ENCODE measurements at places on chromosomes 11 and 22.

GRCh38 chr11:104435494-104435893 is 271.5 kb upstream of the PDGFD start:
- H3K4me1 ChIP-seq, result no peaks in the 10 kb centered on the region
- H3K4me3 ChIP-seq, result no peak overlapping the region
- no peaks in the 10 kb centered on the region for H3K36me3 ChIP-seq
- DNase-seq, result no peak
- no peaks in the 10 kb centered on the region for H3K27me3 ChIP-seq
- no peak overlapping the region for H3K27ac ChIP-seq

DNA sequence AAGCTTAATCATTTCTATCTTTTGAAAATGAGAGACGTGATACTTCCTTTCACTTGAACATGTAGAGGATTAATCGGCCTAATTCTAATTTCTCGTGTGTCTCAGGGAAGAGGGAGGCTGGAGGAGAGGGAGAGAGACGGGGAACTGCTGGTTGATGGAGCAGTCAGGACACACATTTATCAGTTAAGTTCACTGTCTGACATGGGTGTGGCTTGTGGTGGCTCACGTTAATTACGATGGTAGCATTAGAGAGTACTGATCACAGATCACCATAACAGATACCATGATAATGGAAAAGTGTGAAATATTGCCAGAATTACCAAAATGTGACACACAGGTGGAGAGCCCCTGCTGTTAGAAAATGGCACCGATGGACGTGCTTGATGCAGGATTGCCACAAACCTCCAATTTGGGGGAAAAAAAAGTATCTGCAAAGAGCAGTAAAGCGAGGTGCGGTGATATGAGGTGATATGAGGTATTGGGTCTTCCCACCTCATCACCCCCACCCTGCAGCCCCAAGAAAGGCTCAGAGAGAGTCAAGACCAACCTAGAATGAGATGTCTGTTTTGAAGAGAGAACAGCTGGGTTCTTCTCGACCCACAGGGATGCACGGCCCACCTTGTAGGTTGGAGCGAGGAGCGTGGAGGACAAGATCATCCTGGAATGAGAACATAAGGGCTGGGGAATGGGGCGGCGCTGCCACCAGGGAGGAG is 19.7 kb downstream of the ZBED4 start:
- H3K4me1 ChIP-seq, result no peaks in the 10 kb centered on the region
- DNase-seq, result no peak
- no peaks in the 10 kb centered on the region for H3K36me3 ChIP-seq
- no peak overlapping the region for H3K27ac ChIP-seq

DNA sequence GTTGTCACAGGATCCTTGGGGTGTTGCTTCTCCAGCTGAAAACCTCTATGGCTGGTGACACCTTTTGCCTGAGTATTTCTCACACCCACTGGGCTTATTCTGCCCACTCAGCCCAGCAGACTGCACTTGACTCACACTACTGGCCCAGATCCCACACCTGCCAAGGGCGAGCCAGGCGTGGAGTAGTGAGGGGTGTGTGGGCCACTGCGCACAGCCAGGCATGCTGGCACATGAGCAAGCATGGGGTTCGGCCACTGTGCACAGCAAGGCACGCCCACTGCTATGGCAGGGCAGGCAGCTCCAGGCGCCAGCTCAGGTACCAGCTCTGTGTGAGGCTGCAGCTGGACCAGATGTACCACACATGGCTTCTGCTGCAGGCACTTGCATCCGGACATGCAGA is 116.5 kb upstream of the MTNR1B start:
- no peak overlapping the region for H3K4me3 ChIP-seq
- DNase-seq, result no peak
- H3K36me3 ChIP-seq, result no peaks in the 10 kb centered on the region
- peaks cover 3% of the 10 kb centered on the region for H3K4me1 ChIP-seq
- no peak overlapping the region for H3K27ac ChIP-seq

- no peaks in the 10 kb centered on the region for H3K4me1 ChIP-seq
- no peaks in the 10 kb centered on the region for H3K36me3 ChIP-seq
- H3K27me3 ChIP-seq, result no peaks in the 10 kb centered on the region
- H3K4me3 ChIP-seq, result no peak overlapping the region
- H3K27ac ChIP-seq, result no peak overlapping the region
Observed at GRCh38 chr11:78688460-78688859, 113.8 kb upstream of the NARS2 start.

DNA sequence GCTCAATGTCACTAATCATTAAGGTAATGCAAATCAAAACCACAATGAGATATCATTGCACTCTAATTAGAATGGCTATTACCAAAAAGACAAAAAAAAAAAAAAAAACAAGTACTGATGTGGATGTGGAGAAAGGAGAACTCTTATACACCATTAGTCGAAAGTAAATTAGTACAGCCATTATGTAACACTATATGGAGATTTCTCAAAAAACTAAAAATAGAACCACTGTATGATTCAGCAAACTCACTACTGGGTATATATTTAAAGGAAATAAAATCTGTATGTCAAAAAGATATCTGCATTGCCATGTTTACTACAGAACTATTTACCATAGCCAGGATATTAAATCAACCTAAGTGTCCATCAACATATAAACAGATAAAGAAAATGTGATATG is 265.4 kb upstream of the ARHGAP20 start:
- DNase-seq, result no peak
- H3K27ac ChIP-seq, result no peak overlapping the region
- H3K4me1 ChIP-seq, result no peaks in the 10 kb centered on the region

DNA sequence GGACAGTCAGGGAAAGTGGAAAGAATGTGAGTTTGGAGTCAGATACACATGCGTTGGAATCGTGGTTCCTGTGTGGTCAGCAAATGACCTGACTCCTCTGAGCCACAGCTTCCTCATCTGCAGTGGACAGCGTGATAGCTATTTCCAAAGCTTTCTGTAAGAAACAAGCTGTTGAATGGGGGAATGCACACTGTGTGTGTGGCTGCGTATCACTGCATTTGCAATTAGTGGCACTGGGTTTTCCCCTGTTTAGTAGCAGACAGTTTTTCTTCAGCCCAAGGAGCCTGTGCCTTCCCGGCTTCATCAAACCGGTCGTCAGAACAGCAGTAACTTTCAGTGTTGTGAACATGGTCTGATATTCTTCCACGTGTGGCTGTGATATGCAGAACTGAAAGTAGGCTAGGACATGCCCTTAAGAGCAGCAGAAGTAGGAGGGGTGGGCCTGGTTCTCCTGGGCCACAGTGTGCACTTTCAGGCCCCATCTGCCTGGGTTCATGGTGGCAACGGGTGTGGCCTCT is 121.5 kb downstream of the RRAS2 start:
- DNase-seq, result no peak
- no peaks in the 10 kb centered on the region for H3K27me3 ChIP-seq
- H3K27ac ChIP-seq, result no peak overlapping the region

GRCh38 chr22:17767233-17768065 is 6.8 kb downstream of the BID start:
- no peak overlapping the region for H3K27ac ChIP-seq
- no peak overlapping the region for H3K4me3 ChIP-seq
- H3K4me1 ChIP-seq, result no peaks in the 10 kb centered on the region
- H3K36me3 ChIP-seq, result no peaks in the 10 kb centered on the region

GRCh38 chr11:71311928-71312510 is 59.6 kb upstream of the SHANK2 start:
- no peaks in the 10 kb centered on the region for H3K36me3 ChIP-seq
- no peaks in the 10 kb centered on the region for H3K27me3 ChIP-seq
- no peak overlapping the region for H3K4me3 ChIP-seq
- H3K27ac ChIP-seq, result no peak overlapping the region

GRCh38 chr11:96474263-96474662 is 84.5 kb downstream of the JRKL start:
- no peak overlapping the region for H3K4me3 ChIP-seq
- no peaks in the 10 kb centered on the region for H3K4me1 ChIP-seq
- no peak overlapping the region for H3K27ac ChIP-seq
- no peaks in the 10 kb centered on the region for H3K36me3 ChIP-seq
- H3K27me3 ChIP-seq, result no peaks in the 10 kb centered on the region

- peaks cover 9% of the 10 kb centered on the region for H3K36me3 ChIP-seq
- peak; percentile 28 for DNase-seq
- H3K27ac ChIP-seq, result no peak overlapping the region
- no peak overlapping the region for H3K4me3 ChIP-seq
- H3K27me3 ChIP-seq, result no peaks in the 10 kb centered on the region
Observed at GRCh38 chr11:113730887-113731726, 25.0 kb upstream of the TMPRSS5 start.

- no peaks in the 10 kb centered on the region for H3K36me3 ChIP-seq
- no peak for DNase-seq
- H3K27me3 ChIP-seq, result no peaks in the 10 kb centered on the region
Observed at GRCh38 chr22:37133304-37134018, 16.3 kb downstream of the IL2RB start.

DNA sequence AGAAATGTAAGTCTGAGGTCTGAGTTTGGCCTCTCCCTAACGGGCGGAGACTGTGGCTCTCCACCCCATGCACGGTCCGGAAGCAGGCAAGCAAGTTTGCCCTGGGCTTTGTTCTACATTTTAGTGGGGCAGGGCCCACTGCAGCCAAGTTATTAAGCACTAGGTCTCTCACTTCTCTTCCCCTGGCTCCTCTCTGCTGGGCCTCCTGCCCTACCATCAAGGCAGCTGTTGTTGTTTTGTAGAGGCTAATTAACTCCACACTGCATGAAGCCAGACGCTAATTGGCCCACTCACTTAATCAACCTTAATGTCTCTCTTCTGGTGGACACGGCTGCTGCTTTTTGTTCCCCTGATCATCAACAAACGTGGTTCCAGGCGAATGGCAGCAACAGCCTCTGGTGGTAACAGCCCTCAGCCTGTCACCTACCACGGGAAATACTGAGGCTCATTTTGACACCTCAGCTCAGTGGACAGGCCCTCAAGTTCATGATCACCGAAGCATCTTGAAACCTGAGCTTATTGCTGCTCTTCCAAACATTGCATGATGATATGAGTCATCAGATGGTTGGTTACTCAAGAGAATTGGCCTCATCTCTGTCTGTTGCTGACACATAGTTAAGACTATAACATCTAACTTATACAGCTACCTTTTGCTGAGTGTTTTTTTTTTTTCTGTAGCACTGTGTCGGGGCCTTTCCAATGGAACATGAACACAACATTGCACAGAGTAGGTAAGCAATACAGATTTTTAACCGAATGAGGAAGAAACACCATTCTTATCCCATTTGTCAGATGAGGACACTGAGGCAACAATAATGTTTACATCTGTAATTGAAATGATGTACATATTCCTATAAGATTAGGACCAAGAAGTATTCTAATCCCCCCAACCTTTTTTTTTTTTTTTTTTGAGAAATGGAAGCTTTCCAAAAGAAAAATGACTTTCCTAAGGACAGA is 20.8 kb upstream of the LMO2 start:
- H3K27ac ChIP-seq, result no peak overlapping the region
- no peak overlapping the region for H3K4me3 ChIP-seq
- H3K4me1 ChIP-seq, result peaks cover 6% of the 10 kb centered on the region
- H3K27me3 ChIP-seq, result no peaks in the 10 kb centered on the region
- peak; percentile 39 for DNase-seq
- no peaks in the 10 kb centered on the region for H3K36me3 ChIP-seq

GRCh38 chr11:8061555-8062428 is 19.2 kb upstream of the TUB start:
- peaks cover 5% of the 10 kb centered on the region for H3K4me1 ChIP-seq
- no peak overlapping the region for H3K27ac ChIP-seq
- no peaks in the 10 kb centered on the region for H3K27me3 ChIP-seq
- H3K36me3 ChIP-seq, result no peaks in the 10 kb centered on the region
- no peak overlapping the region for H3K4me3 ChIP-seq
- no peak for DNase-seq

DNA sequence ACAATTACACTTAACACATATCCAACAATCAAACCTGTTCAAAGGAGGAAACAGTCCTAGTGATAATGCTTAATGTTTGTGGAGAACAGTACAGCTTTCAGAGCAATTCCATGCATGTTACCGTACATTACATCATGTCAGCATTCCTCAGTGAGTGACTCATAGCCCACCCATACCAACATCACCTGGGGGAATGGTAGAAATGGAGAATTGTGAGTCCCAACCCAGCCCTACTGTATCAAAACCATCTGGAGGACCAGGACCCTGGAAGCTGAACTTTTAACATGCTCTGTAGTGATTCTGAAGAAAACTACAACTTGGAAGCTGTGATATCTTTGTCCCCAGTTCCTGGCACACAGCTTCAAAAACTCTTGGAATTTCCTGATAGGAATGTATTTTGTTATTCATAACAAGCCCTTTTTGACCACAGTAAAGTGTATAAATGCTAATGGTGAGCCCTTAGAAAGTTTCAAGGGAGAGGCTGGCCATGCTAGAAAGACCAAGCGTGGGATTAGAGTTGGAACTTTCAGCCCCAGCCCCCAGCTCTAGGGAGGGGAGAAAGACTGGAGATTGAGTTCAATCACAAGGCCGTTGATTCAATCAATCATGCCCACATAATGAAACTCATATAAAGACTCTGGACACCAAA is 301.1 kb downstream of the BUD13 start:
- peaks cover 3% of the 10 kb centered on the region for H3K27me3 ChIP-seq
- no peak overlapping the region for H3K27ac ChIP-seq
- no peak for DNase-seq
- H3K36me3 ChIP-seq, result no peaks in the 10 kb centered on the region

DNA sequence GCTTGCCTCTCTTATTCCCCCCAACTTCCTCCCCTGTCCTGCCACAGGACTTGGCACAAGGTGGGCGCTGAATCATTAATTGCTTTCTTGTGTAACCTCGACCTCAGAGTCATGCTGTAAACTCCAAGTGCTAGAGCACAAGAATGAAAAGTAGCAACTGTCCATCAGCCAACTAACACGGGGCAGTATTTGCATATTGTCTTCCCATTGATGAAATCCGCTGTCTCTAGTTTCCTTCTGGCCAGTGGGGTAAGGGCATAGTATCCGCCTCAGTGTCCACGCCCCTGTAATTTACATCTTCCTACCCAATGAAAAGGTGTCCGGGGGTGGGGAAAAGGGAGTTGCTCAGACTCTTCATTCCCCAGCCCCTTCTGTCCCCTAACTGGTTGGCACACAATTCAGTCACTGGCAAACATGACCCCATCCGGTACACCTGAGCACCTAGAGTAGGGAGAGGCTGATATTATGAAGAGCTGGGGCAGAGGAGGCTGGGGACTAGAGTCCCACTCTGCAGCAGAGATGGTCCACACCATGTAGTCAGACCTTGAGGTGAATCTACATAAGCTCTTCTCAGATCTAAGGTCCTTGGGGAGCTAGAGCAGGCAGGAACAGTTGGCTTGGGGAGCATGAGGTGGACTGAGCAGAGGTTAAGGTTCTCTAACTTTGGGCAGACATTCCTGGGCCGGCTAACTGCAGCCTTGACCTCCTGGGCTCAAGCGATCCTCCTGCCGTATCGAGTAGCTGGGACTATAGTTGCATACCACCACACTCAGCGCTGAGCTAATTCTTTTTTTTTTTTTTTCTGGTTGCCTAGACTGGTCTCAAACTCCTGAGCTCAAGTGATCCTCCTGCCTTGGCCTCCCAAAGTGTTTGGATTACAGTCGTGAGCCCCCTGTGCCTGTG is 6.8 kb upstream of the GGA1 start:
- H3K27me3 ChIP-seq, result no peaks in the 10 kb centered on the region
- H3K27ac ChIP-seq, result peak overlapping the region; percentile 75
- H3K4me1 ChIP-seq, result peaks cover 5% of the 10 kb centered on the region
- H3K36me3 ChIP-seq, result no peaks in the 10 kb centered on the region
